ENCODE measurements at places on chromosomes 7 and 10.

GRCh38 chr7:23335136-23335535, 36.0 kb downstream of the MALSU1 start:
- DNase-seq = no peak

DNA sequence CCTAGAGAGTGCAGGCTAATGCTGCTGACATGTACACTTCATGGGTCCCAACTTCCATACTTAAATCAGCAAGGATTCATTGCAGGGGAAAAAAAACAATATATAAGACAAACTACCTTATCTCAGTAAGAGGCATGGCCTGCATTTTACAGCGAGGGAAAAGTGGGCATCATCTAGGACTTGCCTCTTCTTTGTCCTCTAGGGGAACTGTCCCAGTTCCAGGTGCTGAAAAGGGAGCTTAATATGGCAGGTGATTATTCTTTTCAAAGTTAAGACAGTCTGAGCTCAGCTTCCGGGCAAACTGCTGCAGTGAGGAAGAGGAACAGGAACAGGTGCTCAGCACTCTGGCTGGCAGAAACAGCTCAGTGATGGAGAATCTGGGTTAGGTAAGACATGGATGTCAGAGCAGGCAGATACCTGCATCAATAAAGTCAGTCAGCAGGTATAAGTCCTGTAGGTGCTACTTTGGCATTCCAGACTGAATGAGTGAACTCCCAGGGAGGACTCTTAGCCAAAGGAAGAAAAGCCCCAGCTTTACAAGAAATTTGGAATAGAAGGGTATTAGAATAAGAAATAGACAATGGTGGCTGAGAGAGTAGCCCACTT, 147.2 kb downstream of the TMEM178B start:
- DNase-seq = no peak

DNA sequence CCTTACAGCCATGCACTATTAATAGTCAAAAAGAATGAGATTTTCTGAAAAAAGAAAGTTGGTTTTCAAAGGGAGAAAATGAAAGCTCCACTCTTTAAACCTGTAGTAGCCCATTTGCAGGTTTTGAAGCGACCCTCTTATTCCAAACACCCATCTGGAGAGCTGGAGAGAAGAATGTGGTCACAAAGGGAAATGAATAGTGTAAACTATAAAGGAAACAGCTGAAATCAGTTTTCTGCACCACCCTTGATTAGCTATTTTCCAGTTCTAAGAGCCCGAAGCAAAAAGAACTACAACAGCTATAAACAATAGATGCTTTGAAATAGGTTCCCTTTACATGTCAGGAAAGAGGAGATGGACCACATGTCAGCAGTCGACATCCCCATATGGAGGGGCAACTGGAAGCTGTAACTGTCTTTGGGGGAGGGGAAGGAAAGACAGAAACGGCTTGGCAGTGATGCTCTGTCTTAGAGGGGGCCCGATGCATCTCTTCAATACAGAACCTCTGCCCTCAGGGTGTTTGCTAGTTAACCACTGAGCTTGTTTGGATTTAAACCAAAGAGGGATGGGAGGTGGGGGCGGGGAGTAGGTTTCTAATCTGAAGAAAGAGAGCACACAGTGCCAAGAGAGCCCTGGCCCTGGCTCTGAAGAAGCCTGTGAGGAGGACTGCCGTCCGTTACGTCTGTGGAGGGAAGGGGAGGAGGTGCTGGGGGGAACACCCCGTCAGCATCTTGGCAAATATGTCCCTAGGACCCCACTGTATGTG, 55.3 kb downstream of the CPVL start:
- no peak for DNase-seq

- DNase-seq = no peak
Observed at GRCh38 chr7:114959931-114960330, 38.0 kb downstream of the MDFIC start.

DNA sequence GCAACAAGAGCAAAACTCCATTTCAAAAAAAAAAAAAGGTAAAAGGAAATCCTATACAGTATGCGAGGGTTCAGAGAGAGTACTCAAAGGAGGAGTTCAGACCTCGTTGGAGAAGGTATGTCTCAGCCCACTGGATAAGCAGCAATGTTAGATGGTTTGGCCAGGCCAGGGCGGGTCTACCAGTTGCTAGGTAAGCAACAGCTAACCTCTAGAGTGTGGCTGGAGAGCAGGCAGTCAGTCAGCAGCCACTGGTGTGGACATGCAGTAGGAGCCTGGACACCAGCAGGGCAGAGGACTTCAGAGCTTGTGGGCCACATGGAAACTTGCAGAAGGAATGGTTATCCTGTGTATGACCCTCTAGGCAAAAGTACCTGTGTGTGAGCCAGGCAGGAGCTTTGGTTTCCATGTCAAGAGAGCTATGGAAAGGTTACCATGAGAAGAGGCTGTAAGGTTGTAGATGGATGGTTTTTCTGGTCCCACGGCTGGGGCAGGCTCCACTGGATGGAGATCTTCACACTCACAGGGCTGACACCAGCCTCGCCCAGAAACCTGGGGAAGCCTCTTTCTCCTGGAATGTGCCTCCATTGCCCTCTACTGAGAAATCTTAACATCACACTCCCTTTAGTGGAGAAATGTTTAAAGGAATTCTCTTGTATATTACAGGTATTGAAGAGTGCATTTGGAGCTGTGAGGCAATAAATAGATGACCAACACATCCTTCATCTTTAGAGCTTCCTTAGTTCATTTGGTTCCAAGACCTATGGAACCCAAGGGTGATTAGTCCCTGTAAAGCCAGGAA, 63.6 kb downstream of the CCDC186 start:
- peak; percentile 14 for DNase-seq

DNA sequence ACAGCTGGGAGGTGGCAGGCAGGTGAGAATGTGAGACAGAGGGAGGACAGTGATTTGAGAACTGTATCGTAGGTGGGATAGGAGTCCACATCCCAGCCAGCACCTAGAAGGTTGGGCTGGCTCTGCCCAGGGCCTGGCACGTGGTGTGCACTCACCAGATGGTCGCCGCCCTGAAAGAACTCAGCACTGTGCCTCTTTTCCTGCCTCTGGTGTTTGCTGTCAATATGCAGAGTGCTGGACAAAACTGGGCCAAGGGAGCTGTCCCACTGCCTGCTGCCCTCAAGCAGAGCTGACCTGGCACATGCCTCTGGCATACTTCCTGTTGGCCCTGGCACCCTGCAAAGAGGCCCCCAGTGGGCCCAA, 36.8 kb downstream of the CHST3 start:
- DNase-seq = no peak
